ENCODE measurements at places on chromosomes 7 and 10.

DNA sequence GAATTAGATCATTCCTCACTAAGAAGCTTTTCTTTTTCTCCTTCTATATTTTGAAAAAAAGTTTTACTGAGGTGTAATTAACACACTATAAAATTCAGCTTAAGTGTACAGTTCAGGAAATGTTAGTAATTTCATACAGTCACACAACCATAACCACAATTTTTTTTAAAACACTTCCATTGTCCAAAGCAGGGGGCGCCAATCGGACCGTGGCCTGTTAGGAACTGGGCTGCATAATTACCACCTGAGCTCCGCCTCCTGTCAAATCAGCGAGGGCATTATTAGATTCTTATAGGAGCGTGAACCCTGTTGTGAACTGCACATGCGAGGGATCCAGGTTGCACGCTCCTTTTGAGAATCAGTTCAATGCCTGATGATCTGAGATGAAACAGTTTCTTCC lies 427.1 kb downstream of the TFEC start:
- no peak for DNase-seq

DNA sequence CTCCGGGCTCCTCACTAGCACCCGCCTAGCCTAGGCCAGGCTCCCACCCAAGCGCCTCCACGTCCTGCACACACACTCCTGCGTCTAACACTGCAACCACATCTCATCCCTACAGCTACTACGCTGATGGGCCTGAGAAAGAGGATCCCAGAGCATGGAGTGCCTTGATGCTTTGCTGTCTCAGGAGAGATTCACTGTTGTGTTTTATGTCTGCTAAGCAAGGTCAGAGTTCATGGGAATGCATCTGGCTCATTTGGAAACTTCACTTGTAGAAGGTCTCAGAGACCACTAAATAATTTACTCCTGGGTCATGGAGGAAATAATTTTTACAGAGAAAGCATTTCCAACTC lies 88.7 kb downstream of the SLIT1 start:
- no peak for DNase-seq

- no peak for DNase-seq
Observed at GRCh38 chr7:34041707-34042106, 136.4 kb downstream of the BMPER start.

GRCh38 chr7:38451840-38452239 lies 178.4 kb upstream of the TARP start:
- DNase-seq: peak; percentile 29

All from NCI-H526 (cell line).